ENCODE measurements at places on chromosomes 6 and 20. TPM values are rescaled to one million over a fixed set of nuclear protein-coding genes. Genes with fewer than 3 reads are reported as not detected.

The TAB2 gene
- 19.7 TPM for polyA plus RNA-seq

The COL11A2 gene
- 0.27 TPM for polyA plus RNA-seq

The MOG gene
- not detected for polyA plus RNA-seq

The FAM229B gene
- polyA plus RNA-seq: not detected

The MCM3 gene
- 58.0 TPM for polyA plus RNA-seq

The C6orf52 gene
- 2.8 TPM for polyA plus RNA-seq

The NTSR1 gene
- 1.2 TPM for polyA plus RNA-seq

The NHSL1 gene
- 21.3 TPM for polyA plus RNA-seq

The GRM1 gene
- 0.01 TPM for polyA plus RNA-seq

The HLA-DOB gene
- not detected for polyA plus RNA-seq

The LRFN2 gene
- 0.22 TPM for polyA plus RNA-seq

The KIF3B gene
- polyA plus RNA-seq: 16.2 TPM

The MACROD2 gene
- polyA plus RNA-seq: 1.8 TPM

The MAP3K7 gene
- 9.9 TPM for polyA plus RNA-seq

The NXT1 gene
- polyA plus RNA-seq: 15.0 TPM

The C20orf141 gene
- not detected for polyA plus RNA-seq
